ENCODE measurements at places on chromosomes 3 and 15. TPM values are rescaled to one million over a fixed set of nuclear protein-coding genes. Genes with fewer than 3 reads are reported as not detected.
A peak's percentile ranks its signal among the peaks of the same experiment; 100 is the strongest.

DNA sequence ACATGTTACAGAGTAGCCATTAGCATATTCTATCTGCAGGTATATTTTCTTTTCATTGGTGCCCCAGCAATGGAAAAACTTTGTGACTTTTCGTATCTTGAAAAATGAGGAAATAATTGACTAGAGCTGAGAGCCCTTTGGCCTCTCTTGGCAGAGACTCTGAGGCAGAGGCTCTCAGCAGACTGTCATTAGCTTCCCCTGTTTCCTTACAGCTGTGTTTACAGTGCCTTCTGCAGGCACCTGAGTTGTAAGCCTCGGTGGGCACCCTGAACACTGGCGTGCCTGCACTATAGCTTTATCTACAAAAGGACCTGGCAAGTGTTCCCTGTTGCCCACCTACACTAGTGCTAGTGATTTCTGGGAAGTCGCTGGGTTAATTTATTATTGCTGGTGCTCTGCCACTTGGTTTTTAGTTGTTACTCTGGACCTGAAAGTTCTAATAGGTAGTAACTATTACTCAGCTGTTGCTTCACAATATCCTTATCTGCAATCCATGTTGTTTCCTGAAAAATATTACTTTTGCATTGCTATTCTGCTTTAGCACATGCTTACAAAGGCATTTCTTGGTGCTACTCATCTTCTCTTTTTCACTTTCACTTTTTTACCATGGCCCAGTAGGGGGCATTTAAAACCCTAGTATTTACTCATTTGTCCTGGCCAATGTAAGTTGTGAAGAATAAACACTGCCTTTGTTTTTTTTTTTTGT, 7.8 kb upstream of the GPR171 start:
- peak overlapping the region; percentile 74 for H3K4me3 ChIP-seq
- peaks cover 3% of the 10 kb centered on the region for H3K36me3 ChIP-seq
- peaks cover 57% of the 10 kb centered on the region for H3K4me1 ChIP-seq
- H3K27ac ChIP-seq, result peak overlapping the region; percentile 86
- DNase-seq, result peak; percentile 43

DNA sequence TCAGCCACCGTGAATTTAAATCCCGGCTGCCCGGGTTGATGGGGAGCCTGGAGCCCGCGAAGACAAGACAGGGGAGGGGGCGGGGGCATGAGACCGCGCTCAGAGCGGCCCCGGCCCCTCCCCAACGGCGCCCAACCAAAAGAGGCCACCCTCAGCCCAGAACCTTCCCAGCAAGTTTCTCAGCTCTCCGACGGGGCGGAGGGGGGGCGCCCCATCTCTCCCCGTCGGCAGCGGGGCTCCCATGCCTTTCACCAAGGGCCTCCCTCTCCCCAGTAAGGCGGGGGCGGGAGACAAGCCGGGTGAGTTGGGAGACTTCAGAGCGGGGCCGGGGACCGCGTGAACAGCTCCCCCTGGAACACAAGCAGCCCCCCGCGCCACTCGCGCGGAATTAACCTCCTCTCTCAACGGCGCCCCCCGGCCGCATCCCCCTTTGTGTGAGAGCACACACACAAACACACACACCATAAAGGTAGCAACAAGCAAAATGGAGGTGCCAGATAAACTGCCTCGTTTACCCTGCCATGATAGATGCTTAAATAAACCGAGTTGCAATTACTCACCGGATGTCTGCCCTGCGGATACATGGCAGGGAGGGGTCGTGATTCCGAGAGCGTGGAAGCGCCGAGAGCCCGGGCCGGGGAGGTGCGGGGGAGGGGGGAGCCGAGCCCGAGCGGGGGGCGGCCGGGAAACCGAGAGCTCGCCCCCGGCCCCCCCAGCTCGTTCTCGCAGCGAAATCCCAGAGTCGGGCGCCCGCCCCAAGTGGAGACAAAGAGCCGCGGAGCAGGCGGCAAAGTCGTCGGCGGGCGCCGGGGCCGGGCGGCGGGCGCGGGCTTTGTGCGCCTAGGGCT, 1.3 kb downstream of the TLE3 start:
- H3K4me3 ChIP-seq, result peak overlapping the region; percentile 97
- peaks cover 41% of the 10 kb centered on the region for H3K36me3 ChIP-seq
- peaks cover 3% of the 10 kb centered on the region for H3K27me3 ChIP-seq
- peaks cover 63% of the 10 kb centered on the region for H3K4me1 ChIP-seq
- peak; percentile 58 for DNase-seq
- peak overlapping the region; percentile 96 for H3K27ac ChIP-seq

- DNase-seq, result peak; percentile 69
Observed at GRCh38 chr3:141476033-141476432, 10.8 kb upstream of the RASA2 start.

Gene TEX55
- total RNA-seq, result not detected

- H3K36me3 ChIP-seq, result no peaks in the 10 kb centered on the region
- H3K27ac ChIP-seq, result no peak overlapping the region
- no peak for DNase-seq
- no peaks in the 10 kb centered on the region for H3K4me1 ChIP-seq
Observed at GRCh38 chr3:82494977-82495489, 733.6 kb upstream of the GBE1 start.

- no peak overlapping the region for H3K4me3 ChIP-seq
- H3K4me1 ChIP-seq, result no peaks in the 10 kb centered on the region
- H3K36me3 ChIP-seq, result no peaks in the 10 kb centered on the region
- DNase-seq, result no peak
Observed at GRCh38 chr3:104555728-104556127, 811.0 kb upstream of the ALCAM start.

GRCh38 chr15:51752888-51753287, 1.5 kb downstream of the TMOD2 start:
- peaks cover 48% of the 10 kb centered on the region for H3K4me1 ChIP-seq
- H3K27me3 ChIP-seq, result peaks cover 23% of the 10 kb centered on the region
- H3K4me3 ChIP-seq, result peak overlapping the region; percentile 83
- H3K36me3 ChIP-seq, result peaks cover 14% of the 10 kb centered on the region
- H3K27ac ChIP-seq, result no peak overlapping the region

- DNase-seq, result no peak
- H3K4me1 ChIP-seq, result peaks cover 1% of the 10 kb centered on the region
- H3K4me3 ChIP-seq, result no peak overlapping the region
- H3K36me3 ChIP-seq, result no peaks in the 10 kb centered on the region
- H3K27me3 ChIP-seq, result peaks cover 2% of the 10 kb centered on the region
Observed at GRCh38 chr3:37531066-37531720, 330.5 kb upstream of the CTDSPL start.

- H3K27ac ChIP-seq, result no peak overlapping the region
- H3K36me3 ChIP-seq, result no peaks in the 10 kb centered on the region
- peaks cover 29% of the 10 kb centered on the region for H3K27me3 ChIP-seq
- peaks cover 5% of the 10 kb centered on the region for H3K4me1 ChIP-seq
- DNase-seq, result no peak
- H3K4me3 ChIP-seq, result no peak overlapping the region
Observed at GRCh38 chr3:66577426-66578203, 76.8 kb upstream of the LRIG1 start.

Gene PCNP
- total RNA-seq, result 181 TPM

GRCh38 chr3:31536497-31536896, 3.8 kb downstream of the STT3B start:
- H3K27ac ChIP-seq, result peak overlapping the region; percentile 69
- no peak overlapping the region for H3K4me3 ChIP-seq
- no peak for DNase-seq

DNA sequence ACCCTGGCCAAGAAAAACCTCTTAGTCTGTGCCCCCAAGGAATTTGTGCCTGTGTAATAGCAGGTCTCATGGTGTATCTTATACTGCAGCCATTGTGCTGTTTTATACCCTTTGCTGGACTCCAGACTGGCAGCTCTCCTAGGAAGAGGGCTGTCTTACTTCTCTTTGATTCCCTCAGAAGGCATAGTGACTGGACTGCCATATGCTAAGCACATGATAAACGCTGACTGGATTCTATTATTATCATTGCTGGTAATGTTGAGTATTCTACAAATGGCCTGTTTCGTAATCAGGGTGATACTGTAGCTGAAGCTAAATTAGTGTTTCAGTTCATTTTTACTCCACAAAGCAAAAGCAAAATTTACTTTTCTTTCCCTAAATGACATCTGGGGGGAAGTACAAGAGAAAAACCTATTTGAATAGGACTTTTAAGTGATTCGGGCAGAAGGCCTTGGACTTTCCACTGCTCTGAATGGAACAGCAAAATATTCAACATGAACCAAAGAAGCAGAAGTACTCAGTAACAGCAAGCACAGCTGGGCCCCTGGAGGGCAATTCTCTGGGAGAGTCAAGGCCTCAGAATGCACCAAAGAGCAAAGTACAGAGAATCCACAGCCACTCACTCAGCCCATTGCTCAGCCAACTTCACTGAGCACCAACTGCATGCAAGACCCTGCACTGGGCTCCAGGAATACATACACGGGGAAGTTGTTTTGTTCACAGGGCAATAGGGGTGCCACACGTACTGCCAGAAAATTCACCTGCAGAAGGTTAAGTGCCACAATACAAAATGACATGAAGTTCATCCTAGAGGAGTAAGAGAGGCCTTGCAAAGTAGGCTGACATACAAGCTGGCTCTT, 7.9 kb upstream of the BCL2A1 start:
- peaks cover 15% of the 10 kb centered on the region for H3K4me1 ChIP-seq
- no peak for DNase-seq
- no peak overlapping the region for H3K4me3 ChIP-seq
- no peaks in the 10 kb centered on the region for H3K36me3 ChIP-seq

Gene FBXL22
- 1.4 TPM for total RNA-seq

Gene SLC12A1
- not detected for total RNA-seq

DNA sequence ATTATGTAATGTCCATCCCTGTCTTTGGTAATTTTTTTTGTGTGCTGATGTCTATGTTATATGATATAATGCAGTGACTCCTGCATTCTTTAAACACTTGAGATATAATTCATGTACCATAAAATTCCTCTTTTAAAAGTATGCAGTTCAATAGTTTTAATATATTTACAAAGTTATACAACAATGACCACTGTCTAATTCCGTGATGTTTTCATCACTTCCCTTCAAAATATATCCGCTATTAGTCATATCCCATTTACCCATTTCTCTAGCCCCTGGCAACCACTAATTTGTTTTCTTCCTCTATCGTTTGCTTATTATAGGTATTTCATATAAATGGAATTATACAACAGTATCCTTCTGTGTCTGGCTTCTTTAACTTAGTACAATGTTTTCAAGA, 64.9 kb upstream of the SUCLG2 start:
- H3K4me3 ChIP-seq, result no peak overlapping the region
- no peak for DNase-seq
- H3K27ac ChIP-seq, result no peak overlapping the region
- H3K4me1 ChIP-seq, result no peaks in the 10 kb centered on the region
- H3K27me3 ChIP-seq, result no peaks in the 10 kb centered on the region

DNA sequence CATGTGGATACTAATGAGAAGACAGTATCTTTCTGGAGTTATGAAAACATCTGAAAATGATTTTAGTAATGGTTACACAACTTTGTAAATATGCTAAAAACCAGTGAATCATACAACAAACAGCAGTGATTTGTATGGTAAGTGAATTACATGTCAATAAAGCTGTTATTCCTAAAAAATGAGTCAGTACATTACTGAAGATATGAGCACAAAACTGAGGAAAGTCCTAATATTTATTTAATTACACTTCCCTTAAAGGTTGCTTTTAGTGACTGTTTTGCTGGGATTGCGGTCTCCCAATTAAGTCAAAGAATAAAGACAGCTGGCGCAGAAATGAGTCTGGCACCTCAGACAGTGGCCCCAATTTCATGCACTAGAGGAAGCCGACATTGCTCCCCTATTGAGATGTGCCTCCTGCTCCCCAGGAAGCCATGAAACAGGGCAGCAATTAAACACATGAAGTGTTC, 50.9 kb upstream of the FSIP1 start:
- H3K27ac ChIP-seq, result no peak overlapping the region
- DNase-seq, result no peak
- no peaks in the 10 kb centered on the region for H3K4me1 ChIP-seq
- no peak overlapping the region for H3K4me3 ChIP-seq
- H3K36me3 ChIP-seq, result no peaks in the 10 kb centered on the region

DNA sequence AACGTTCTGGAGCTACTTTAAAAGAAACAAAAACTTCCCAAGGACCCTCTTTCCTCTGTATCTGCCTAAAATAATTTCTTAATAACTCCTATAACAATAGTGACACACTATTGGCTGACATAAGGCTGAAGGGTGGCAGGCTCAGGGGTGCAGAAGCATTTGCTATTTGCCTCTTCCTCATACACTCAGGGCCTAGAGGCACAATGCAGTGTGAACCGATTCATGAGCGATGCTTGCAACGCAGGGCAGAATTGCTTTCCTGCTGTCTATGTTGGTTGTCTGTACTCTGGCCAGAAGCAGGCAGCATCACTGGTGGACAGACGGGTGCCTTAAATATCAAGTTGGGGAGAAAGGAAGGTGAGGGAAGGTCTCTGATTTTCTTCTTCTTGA, 157.4 kb downstream of the AGBL1 start:
- no peaks in the 10 kb centered on the region for H3K4me1 ChIP-seq
- no peaks in the 10 kb centered on the region for H3K36me3 ChIP-seq
- no peak overlapping the region for H3K27ac ChIP-seq
- H3K27me3 ChIP-seq, result peaks cover 8% of the 10 kb centered on the region
- no peak for DNase-seq

DNA sequence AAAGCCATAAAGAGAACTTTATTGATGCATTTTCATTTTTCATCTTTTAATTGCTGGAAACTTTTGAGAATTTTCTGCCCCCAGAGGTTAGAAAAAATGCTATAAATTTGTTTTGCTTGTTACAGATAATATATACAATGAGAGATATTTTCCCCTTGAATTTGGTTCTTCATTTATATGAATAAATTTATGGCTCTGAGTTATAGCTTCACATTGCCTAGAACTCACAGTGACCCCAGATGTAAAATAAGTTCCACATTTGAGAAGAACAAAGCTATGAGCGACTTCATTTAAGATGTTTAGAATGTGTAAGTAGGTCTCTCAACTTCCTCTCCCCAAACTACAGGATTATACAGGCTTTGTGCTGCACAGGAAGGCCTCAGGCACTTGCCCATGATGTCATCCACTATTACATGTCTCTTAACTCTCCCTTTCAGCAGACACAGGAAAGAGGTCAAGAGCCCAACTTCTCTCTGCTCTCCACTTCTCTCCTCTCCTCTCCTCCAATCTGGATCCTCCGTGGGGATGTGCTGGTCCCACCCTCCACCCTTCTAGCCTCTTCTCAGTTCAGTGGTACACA, 92.8 kb downstream of the DUT start:
- DNase-seq, result no peak
- no peak overlapping the region for H3K27ac ChIP-seq
- H3K27me3 ChIP-seq, result no peaks in the 10 kb centered on the region
- H3K36me3 ChIP-seq, result no peaks in the 10 kb centered on the region
- H3K4me3 ChIP-seq, result no peak overlapping the region
- peaks cover 2% of the 10 kb centered on the region for H3K4me1 ChIP-seq

DNA sequence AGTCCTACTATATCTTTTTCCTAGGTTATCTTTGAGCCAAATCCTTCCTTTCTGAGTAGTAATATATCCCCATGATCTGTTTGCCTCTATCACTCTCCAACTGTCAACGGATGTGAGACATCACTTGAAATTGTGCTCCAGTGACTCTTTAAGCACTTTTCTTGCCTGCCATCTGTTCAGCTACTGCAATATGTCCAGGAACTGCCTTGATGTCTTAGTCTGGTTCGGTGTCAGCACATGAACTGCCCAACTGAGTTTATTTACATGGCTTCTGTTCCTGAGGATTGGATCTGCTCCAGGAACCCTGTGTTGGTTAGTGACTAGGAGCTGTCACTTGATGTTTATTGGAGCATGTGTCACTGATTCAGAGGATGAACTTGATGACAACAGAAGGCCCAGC, 116.5 kb downstream of the SLC9A9 start:
- no peaks in the 10 kb centered on the region for H3K27me3 ChIP-seq
- H3K36me3 ChIP-seq, result no peaks in the 10 kb centered on the region
- H3K4me3 ChIP-seq, result no peak overlapping the region
- no peak overlapping the region for H3K27ac ChIP-seq

Measured in activated CD8-positive, alpha-beta T cell treated with anti-CD3 and anti-CD28 coated beads, Interleukin-2, amount 10 ng/mL, durations not matched to agents 7 days and 5 days (primary cell).